ENCODE measurements at places on chromosomes 16 and 17.

DNA sequence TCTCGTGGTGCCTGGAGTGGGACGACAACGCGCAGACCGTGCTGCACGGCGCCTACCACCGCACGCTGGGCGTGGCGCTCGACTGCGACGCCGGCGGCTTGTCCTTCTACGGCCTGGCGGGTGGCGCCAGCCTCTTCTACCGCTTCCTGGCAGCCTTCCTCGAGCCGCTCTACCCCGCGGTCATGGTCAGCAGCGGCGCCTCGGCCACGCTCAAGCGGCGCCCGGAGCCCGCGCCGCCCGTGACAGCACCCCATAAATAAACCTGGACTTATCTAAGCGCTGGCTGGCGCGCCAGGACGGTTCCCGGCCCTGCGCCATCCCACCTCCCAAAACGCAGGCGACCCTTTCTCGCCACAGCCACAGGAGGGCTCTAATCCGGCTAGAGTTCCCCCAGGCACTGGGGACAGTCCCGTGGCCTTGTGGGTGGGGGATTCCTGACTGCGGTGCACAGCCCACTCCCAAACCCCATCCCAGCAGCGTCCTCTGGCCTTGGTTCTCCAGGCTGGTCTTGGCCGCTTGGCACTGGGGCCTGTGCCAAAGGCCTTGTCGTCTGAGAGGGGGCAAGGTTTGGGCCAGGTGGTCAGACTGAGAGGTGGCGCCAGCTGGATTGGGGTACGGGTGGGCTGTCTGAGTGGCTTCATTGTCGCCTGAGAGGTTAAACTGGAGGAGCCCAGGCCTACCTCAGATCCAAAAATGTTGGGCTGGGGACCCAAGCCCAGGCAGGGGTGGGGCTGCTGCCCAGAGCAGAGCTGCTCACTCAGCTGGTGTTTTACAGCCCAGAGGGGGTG is 10.1 kb upstream of the SLC16A5 start:
- peak; percentile 55 for DNase-seq

- DNase-seq: no peak
Measured at GRCh38 chr16:50038286-50038685, 13.3 kb downstream of the CNEP1R1 start.

GRCh38 chr17:66900126-66901010 is 64.1 kb upstream of the CACNG4 start:
- DNase-seq: no peak

GRCh38 chr17:64277831-64278562 is 14.9 kb upstream of the TEX2 start:
- no peak for DNase-seq

DNA sequence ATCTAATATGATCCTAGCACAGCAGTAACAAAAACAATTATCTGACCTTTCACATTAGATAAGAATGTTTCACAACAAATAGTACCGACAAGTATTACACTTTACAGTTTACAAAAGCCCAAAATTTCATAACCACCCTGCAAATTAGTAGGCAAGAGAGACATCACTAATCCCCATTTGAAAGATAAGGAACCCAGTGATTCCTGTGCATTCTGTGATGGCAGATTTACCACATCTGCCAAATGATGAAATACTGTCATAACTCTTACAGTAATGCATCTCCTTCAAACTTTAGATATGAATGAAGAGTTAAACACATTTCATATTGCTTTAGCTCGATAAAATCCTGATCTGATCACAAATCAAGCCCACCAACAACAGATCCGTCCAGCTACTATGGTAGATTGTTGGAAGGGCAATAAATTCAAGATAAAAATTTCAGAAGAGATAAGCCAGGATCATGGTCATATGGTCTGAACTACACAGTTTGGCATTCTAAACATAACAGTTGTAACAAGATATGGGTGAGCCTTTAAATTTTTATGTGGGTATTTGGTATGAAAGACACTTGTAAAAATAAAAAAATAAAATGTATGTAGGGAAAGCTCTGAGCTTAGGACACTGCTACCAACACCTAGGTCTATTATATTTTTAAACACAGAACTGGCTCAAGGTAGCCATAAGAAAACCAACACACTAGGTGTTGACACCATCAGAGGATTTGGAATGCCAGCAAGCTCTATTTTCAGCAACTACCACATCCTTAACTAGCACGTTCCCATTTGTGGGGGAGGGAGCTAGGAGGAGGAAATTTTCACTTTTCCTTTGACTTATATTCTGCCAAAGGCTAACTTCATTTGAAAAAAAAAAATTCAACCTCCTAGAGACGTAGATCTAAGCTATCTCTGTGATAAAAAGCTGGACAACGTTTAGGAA is 9.3 kb downstream of the YWHAE start:
- DNase-seq: no peak

DNA sequence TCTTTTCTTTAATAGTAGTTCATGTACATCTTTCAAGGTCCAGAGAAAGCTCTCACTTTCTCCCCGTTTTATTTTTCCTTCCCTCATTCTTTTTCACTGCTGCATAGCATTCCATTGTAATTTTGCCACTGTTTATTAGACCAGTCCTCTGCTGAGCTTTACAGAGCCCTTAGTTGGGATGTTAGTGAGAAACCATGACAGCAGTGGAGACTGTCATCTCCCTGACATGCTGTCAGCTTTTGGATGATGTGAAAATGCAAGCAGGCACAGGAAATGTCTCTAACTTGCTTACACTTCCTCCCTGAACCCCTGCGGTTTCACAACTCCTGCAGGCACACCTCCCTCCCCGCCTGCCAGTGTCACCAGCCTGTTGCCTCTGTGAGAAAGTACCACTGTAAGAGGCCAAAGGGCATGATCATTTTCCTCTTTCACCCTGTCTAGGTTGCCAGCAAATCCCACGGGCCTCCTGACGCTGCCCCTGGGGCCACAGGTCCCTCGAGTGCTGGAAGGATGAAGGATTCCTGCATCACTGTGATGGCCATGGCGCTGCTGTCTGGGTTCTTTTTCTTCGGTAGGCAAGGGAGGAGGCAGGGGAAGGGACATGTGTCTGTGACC is at the start of gene ITGAL:
Gene ITGAL, plus strand, starts transcription at position 415 of the 615 bp plus-strand sequence. Its CDS starts 96 bp downstream, at position 511.
- DNase-seq: no peak

DNA sequence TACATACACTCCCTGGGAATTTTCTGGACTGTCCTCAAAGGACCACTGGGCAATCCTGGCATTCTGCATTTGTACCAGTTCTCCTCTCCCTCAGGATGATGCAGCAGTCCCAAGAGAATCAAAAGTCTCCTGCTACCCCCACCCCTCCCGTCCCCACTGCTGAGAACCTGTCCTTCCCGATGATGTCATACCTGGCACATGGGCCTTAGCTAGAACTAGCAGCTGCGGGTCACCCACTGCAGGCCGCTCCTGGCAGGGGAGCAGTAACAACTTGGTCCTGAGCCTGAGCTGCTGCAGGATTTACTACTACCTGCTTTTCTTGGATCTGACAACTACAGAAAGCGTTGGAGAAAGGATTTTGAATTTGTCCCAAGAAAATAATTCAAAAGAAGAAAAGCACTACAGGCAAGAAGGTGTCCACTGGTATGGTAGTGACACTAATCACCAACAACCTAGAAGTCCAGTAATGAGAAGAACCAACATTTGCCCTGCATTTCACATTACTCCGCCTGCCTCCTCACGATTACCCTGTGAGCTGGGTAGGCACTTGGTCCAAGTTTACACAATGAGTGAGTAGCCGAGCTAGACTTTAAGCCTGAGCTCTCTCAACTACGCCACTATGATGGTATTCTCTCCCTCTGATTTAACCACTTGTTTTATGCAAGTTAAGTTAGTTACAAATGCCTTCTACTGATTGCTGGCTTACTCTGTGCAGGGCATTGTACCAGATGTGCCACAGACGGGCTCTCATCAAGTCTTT is 55.3 kb upstream of the ETV4 start:
- no peak for DNase-seq

DNA sequence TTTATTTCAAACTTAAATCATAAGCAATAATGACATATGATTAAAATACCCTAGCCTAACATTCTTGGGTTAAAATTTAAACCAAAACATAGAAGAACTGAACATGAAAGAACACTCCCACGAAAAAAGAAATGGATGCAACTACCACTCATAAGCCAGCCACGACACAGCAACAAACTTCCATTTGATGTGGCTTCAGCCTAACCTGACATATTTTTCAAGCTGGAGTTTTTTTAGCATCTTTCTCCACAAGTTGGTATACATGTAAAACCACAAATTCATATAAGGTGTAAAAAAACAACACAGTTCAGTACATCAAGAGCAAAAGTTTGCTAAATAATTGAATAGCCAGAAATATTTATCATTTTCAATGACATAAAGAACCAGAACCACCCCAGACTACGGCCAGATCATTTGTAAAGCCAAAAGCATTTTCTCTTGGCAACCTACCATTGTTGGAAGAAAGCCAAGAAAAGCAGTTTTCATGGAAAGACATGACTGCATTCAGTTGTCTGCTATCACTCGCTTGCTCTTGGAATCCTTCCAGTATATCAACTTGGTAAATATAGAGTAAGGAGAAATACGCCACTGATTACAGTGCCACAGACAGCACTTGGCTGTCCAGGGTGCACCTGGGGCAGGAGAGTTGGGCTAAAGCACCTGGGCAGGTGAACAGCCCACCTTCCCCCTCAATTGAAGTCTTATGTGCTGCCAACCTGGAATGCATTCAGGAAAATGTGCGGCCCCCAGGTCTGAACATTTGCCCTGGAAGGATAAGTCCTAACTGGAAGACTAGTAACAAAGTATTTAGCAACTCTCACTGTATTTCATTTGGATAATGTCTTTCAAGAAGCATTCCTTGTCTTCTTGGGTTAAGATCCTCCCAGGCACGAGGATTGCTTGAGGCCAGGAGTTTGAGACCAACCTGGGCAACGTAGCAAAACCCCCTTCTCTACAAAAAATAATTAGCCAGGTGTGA is 60.5 kb downstream of the CREBBP start:
- DNase-seq: peak; percentile 60

DNA sequence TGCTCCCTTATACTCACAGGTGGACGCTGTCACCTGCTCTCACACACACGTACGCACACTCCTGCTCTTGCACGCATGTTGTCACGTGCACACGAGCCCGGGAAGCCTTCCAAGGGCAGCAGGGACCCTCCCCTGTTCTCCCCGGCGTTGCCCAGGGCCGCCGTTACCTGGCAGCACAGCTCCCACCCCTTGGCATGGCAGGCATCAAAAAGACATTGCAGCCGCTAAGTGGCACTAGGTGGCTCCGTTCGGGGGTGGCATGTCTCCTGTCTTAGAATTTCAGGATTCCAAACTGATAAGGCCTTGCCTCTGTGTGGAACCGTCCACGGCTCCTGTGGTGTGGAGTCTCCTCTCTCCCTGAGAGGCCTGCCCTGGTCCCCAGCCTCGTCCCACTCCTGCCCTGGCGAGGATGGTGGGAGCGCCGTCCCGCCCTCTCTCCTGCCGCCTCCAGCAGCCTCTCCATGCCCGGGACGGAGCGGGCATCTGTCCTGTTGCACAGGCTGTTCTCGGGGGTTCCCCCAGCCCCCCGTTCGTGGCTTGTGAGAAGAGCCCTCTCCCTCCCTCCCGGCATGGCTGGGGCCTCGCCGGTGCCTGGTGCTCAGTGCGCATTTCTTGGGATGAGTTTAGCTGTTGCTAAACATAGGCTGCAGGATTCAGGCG is 126.7 kb upstream of the GSE1 start:
- DNase-seq: no peak

DNA sequence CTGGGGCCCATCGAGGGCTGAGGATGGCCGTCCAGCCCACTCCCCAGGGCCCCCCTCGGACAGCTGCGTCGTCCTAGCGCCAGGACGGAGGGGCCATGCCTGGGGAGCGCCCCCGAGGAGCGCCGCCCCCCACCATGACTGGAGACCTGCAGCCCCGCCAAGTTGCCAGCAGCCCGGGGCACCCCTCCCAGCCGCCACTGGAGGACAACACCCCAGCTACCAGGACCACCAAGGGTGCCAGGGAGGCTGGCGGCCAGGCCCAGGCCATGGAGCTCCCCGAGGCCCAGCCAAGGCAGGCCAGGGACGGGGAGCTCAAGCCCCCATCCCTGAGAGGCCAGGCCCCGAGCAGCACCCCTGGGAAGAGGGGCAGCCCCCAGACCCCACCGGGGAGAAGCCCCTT is 25.7 kb upstream of the ZFPM1 start:
- DNase-seq: no peak

DNA sequence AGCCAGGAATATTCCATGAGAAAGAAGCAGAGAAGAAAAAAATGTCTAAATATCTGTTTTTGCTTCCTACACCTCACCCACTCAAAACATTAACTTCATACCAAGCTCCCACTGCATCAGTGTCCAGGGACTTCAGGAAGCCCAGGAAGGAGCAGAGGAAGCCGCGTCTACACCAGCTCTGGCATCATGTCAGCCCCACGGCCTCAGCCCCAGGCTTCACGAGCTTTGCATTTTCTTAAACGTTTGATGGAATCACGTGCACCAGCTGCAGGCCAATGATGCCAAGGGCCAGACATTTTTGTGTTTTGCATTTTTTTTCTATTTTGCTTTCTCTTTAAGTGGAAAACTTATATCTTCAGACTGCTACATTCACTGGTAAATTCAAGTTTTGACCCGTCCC is 48.6 kb downstream of the CDRT4 start:
- no peak for DNase-seq

DNA sequence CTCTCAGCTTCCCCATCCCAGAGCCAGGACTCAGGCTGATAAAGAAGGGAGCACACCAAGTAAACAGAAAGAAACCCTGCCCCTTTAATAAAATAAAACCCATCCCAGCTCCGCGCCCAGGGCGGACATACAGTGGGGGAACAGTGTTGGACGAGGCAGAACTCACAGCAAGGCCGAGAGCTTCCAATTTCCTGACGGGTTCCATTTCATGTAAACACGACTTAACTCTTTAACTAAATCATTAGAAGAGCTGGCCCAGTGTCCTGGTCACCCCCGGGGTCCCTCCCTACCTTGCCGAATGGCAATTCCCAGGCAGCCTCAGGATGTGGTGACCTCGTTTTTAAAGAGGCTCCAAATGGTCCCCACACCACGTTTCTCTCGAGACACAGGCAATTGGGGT is 340.7 kb downstream of the FOXL1 start:
- DNase-seq: no peak

GRCh38 chr16:48126801-48127644 is 28.8 kb downstream of the ABCC12 start:
- no peak for DNase-seq

GRCh38 chr16:15907863-15908478 is 19.6 kb upstream of the CEP20 start:
- DNase-seq: no peak

DNA sequence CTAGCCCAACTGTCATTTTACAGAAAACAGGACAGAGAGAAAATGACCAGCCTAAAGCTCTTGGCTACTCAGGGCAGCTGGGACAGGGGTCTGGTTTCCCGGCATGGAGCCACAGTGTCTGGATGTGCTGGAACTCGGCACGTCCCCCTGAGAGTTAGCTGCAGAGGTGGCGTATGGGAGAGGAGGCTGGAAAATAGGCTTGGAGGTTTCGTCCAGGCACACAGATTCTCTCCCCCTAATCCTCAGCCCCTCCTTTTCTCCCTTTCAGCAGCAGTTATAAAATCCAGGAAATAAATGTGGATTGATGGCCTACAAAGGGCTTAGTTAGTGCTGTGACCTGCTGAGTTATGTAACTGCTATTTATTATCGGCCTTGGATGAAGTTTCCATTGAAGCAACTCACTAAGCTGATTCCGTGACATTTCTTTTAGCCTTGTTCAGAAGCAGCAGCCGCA is 89.5 kb upstream of the TOB1 start:
- DNase-seq: peak; percentile 39

- DNase-seq: no peak
Measured at GRCh38 chr16:19374402-19374801, 43.3 kb upstream of the TMC5 start.

Data from renal pelvis (tissue), 12 donors.